Stimulated activated CD4-positive, alpha-beta T cell treated with anti-CD3 and anti-CD28 coated beads, Interleukin-2, amount 100 ng/mL, for 4 hours (primary cell): ENCODE measurements at places on chromosomes 4 and X.

DNA sequence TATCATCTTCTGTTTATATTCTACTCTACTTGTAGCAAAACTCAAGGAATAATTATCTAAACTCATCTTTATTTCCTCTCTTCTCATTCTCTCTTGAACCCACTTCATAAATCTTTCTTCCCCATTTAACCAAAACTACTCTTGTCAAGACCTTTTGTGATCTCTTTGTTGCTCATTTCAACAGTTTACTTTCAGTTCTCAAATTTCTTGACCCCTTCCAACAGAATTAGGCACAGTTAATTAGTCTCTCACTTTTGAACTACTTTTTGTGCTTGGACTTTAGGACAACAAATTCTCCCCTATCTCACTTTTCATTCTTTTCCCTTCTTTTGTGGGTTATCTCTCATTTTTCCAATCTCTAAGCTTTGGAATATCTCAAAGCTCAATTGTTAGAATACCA, 27.4 kb upstream of the CAMK2D start:
- DNase-seq, result no peak

- no peak for DNase-seq
Observed at GRCh38 chr4:100511896-100512295, 5.9 kb downstream of the EMCN start.

GRCh38 chr4:80229128-80229527, 31.8 kb downstream of the PRDM8 start:
- DNase-seq, result no peak

- no peak for DNase-seq
Observed at GRCh38 chr4:23889814-23890341, at the start of gene PPARGC1A. Gene PPARGC1A (minus strand): TSS chr4:23890047. CDS start chr4:23889957, 90 bp downstream.

DNA sequence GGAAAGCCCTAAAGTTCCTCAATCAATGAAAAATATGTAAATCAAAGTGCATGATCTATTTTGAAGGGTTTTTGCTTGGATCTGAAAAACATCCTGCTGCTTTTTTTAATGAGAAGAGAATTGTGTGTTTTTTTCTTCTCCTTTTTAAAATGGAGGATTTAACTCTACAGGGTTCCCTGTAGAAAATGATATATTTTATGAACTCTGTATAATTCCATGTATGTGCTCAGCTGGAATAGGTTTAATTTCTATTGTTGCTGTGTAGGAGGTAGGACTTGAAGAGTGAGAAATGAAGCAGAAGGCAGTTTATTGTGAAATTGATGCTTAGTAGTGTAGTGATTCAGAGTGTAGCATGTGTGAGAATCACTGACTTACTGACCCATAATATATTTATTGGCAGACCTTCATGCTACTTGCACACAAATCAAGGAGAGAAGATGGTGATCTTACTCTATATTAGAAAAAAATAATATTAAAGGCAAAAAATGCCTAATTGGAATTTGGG, 286.8 kb upstream of the FSTL5 start:
- no peak for DNase-seq

DNA sequence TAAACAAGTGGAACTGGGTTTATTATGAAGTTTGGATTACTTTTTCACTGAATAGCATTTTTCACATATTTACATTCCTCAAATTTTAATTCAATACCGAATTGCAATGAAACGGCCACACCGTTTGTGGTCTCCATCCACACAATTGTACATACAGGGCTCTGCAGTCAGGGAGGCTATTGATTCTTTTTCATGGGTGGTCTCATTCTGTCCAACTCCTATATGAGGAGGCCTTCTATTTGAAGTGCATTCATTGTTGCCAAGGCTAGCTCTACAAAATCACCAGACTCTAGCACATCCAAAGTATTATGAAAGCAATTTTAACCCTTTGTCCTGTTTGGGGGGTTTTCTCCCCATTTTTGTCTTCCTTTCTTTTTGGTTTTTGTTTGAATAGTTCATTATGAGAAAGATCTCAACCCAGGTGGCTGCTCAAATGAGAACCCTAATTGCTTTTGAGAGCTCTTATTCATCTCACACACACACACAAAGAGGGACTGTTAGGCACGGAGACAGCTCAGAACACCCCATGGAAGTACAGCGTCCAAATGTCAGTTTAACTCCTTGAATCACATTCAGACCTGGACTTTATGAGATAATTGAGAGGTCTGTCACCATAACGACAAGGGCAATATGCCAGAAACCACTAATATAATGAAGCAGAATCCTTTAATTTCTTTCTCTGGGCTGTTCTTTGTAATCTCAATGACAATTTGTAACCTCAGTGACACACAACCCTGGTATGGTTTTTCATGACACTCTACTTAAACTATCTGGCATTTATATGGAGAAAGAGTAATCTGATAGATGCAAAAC, 79.4 kb downstream of the NLGN4X start:
- DNase-seq, result no peak

- DNase-seq, result no peak
Observed at GRCh38 chr4:77308843-77309242, 151.8 kb downstream of the CCNG2 start.

DNA sequence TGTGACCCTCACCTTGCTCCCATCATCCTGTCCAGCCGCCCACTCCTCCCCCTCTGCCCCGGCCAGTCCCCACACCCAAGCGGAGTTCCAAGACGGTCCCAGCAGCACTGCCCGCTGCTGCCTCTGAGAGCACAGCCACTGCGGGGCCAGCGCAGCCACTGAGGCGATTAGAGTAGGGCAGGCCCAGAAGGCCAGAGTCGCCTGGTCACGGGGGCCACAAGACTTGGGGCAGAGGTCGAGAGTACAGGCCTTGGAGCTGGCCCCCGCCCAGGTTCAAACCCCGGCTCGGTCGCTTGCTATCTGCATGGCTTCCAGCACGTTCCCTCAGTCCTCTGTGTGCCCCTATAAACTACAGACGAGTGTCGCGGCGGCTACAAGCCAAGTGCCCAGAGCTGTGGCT, 53.2 kb upstream of the ADRA2C start:
- DNase-seq, result no peak

- DNase-seq, result no peak
Observed at GRCh38 chr4:73419106-73420038, 15.3 kb downstream of the ALB start.

DNA sequence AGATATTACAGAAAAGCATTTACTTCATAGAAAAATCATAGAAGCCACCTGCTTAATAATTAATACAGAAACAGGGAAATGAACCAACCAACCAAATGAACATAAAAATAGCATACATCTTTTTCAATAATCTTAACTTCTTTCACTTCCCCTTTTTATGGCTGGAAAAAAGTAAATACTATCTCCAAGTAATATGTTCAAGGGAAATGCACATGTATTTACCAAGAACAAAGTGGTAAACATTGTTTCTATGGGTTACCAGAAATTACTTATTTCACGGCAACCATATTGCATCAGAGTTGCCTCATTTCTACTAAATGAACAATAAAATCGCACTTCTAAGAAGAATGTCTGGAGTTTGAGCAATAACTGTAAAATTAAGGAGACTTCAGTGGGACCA, 321.3 kb downstream of the TMA16 start:
- DNase-seq, result no peak

DNA sequence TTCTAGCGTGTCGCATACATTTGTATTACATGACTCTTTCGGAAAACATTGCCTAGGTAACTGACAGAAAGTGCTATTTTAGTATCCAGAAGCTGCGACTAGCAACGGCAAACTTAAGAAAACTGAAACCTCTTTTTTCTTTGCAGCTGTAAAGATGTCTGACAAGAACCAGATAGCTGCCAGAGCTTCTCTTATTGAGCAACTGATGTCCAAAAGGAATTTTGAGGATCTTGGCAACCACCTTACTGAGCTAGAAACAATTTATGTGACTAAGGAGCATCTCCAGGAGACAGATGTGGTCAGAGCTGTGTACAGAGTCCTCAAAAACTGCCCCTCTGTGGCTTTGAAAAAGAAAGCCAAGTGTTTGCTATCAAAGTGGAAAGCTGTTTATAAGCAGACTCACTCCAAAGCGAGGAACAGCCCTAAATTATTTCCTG, 9.4 kb downstream of the TCEANC start:
- no peak for DNase-seq

DNA sequence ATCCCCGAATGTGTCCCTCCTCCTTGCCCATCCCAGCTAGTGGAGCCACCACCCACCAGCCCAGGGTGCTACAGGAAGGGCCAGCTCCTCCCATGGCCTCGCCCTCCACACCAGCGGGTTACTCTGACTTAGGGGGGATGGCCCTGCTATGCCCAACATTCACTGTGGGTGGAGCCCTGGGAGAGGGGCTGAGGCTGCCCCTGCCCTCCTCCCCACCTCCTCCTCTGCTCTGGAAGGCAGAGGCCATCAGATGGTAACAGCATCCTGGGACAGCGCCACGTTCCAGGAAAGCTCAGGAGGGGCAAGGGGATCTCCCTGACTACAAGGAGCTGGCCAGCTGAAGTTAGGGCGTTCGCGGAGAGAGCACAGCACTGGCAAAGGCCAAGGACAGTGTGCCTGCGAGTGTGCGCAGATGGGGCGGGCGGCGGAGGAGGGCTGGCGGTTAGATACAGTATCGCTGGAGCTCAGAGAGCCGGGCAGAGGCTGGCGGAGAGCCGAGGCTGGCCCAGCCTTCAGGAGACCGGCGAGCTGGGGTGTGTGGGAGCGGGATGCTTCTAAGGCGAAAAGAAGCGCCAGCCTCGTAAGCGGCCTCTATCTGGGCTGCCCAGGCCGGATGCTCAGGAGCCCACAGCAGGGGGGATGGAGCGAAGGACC, 1.5 kb downstream of the JAKMIP1 start:
- DNase-seq, result no peak

- no peak for DNase-seq
Observed at GRCh38 chr4:93317057-93317456, 511.5 kb upstream of the ATOH1 start.
